ENCODE measurements at places on chromosomes 12 and 14. TPM values are rescaled to one million over a fixed set of nuclear protein-coding genes. Genes with fewer than 3 reads are reported as not detected.

DNA sequence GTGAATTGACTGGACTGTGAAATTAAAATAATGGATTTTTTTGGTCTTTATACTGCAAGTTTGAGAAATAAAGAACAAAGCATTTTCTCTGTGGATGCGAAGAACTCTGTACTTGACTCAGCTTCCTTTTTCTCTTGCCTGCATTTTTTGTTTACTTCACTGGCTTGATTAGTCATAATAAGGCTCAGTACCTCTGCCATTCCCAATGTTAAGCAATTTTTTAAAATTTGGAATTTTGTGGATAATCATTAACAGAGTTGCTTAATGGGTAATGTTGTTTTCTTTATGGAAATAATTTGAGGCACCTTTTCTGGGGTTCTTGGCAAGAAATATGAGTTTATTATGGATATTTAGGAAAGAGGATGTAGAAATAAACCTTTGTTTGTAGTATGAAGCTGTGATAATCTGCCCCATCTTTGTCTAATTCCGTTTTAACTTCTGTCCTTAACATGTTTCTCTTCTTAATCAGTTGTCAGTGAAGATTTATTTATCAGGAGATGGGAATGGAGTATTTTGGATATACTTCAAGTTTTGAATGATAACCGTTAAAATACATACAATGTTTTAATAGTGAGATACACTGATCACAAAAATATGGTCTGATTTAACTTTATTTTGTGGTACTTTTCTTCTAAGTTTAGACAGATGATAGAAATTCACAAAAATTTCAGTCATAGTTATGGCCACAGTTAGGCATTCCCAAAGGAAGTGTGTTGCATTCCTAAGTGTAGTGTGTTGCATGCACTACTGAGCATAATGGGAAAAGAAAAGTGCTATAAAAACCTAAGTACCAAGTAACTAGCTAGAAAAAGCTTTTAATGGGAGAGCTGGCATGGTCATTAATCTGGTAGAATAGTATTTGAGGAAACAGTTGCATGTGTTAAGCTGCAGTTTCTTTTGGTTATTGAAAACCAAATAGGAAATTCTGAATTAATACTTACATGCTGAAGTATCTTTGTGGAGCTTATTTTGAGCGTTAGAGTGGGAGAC lies 27.7 kb downstream of the WNK1 start:
- DNase-seq: no peak
- peak overlapping the region; percentile 4 for H3K4me3 ChIP-seq
- peaks cover 75% of the 10 kb centered on the region for H3K4me1 ChIP-seq
- H3K36me3 ChIP-seq: no peaks in the 10 kb centered on the region
- H3K27ac ChIP-seq: no peak overlapping the region
- no peaks in the 10 kb centered on the region for H3K27me3 ChIP-seq

GRCh38 chr12:26976687-26977086 lies 37.5 kb downstream of the TM7SF3 start:
- no peak overlapping the region for H3K27ac ChIP-seq
- peaks cover 3% of the 10 kb centered on the region for H3K4me1 ChIP-seq
- H3K36me3 ChIP-seq: peaks cover 14% of the 10 kb centered on the region
- H3K27me3 ChIP-seq: no peaks in the 10 kb centered on the region

GRCh38 chr12:63325757-63326156 lies 174.8 kb upstream of the AVPR1A start:
- H3K4me3 ChIP-seq: no peak overlapping the region
- no peak for DNase-seq
- H3K36me3 ChIP-seq: no peaks in the 10 kb centered on the region
- no peaks in the 10 kb centered on the region for H3K27me3 ChIP-seq

Gene CYP27B1
- total RNA-seq: not detected

DNA sequence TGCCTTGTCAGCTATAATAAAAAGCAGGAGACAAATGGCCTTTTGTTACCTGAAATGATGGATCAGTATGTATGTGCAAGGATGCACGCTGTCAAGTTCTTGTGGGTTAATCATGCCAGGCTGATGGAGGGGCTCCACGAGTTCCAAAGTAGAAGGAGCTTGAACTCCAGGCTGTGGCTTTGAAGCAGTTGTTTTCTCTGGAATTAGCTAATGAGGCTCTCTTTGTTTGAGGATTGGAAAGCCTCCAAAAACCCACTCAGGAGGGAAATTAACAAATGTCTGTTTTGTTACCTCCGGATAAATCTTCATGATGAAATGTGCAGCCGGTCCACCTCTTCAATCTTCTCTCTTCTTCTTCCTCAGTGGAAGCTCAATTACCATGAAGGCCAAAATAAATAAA lies 605.5 kb downstream of the DIO2 start:
- no peaks in the 10 kb centered on the region for H3K27me3 ChIP-seq
- DNase-seq: no peak
- H3K4me1 ChIP-seq: peaks cover 44% of the 10 kb centered on the region
- H3K27ac ChIP-seq: no peak overlapping the region
- H3K36me3 ChIP-seq: no peaks in the 10 kb centered on the region
- no peak overlapping the region for H3K4me3 ChIP-seq

Gene KRT74
- total RNA-seq: not detected

GRCh38 chr14:73049428-73049827 lies 8.9 kb upstream of the RBM25 start:
- no peaks in the 10 kb centered on the region for H3K27me3 ChIP-seq
- H3K36me3 ChIP-seq: no peaks in the 10 kb centered on the region
- H3K4me3 ChIP-seq: no peak overlapping the region

Gene TBX3
- 7.5 TPM for total RNA-seq

GRCh38 chr12:117072736-117073490 lies 26.3 kb downstream of the TESC start:
- no peaks in the 10 kb centered on the region for H3K4me1 ChIP-seq
- no peaks in the 10 kb centered on the region for H3K36me3 ChIP-seq
- H3K27me3 ChIP-seq: no peaks in the 10 kb centered on the region
- H3K27ac ChIP-seq: no peak overlapping the region
- no peak overlapping the region for H3K4me3 ChIP-seq

Gene FRMD6
- 35.7 TPM for total RNA-seq

DNA sequence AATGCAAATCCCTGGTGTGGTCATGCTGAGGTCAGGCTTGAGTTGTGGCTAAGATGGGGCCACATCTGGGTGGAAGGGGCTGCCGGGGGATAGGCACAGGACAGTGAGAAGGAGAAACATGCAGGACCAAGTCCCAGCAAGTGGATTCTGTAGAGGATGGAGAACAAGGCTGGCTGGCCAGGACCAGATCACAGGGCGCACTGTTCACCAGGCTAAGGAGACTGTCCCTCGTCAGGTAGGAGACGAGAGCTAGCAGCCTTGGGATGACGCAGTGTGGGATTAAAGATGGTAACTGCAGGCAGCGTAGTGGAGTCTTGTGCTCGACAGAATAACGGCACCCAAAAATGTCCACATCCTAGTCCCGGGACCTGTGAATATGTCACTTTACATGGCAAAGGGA lies 336.1 kb downstream of the BCL11B start:
- peaks cover 16% of the 10 kb centered on the region for H3K27me3 ChIP-seq
- no peak for DNase-seq
- H3K4me3 ChIP-seq: no peak overlapping the region
- no peaks in the 10 kb centered on the region for H3K36me3 ChIP-seq

Gene SYT10
- total RNA-seq: 0.40 TPM

DNA sequence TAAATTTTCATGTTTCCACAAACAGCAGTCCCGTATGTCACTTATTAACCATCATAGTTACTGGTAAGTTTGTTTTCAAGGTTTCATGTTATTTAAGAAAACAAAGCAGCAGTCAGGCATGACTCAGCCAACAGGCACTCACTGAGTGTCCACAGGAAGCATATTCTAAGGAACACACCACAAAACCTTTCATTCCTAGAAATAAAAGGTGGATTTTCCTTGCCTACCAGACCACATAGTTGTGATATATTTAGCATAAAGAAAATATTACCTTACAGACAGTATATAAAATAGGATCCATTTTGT lies 143.3 kb upstream of the AVPR1A start:
- no peak for DNase-seq
- H3K4me3 ChIP-seq: no peak overlapping the region
- H3K27me3 ChIP-seq: no peaks in the 10 kb centered on the region
- H3K36me3 ChIP-seq: no peaks in the 10 kb centered on the region

DNA sequence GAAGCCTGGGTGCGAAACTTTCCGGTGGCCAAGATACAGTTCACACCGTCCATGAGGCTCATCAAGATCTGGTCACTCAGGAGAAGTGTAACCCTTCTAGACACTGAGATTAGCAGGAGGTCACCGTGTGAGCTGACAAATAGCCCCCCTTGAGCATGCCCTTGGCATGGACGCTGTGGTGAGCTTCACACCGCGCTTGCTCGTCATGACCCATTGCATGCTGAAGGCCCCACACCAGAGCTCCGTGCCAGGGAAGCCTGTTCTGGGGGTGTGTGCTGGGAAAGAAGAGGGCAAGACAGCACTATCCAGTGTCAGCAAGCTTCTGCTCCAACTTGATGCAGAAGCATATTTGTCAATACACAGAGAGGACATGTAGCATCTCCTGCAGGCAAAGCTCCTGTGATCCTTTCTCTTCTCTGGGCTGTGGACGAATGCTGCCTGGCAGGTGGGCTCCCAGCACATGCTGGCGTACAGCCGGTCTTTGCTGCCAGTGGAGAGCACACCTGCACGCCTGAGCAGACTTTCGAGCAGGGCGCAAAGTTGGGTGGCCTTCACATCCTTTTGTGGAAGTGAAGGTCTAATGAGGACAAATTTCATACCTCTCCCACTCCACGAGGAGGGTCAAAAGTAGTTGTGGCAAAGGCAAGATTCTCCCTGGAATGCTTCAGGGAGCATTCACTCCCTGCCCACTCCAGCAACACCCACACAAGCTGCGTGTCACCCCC lies 126.9 kb upstream of the FKBP4 start:
- no peaks in the 10 kb centered on the region for H3K4me1 ChIP-seq
- no peak for DNase-seq
- no peak overlapping the region for H3K27ac ChIP-seq
- no peak overlapping the region for H3K4me3 ChIP-seq
- no peaks in the 10 kb centered on the region for H3K27me3 ChIP-seq

Gene BHLHE41
- 15.0 TPM for total RNA-seq

Gene AVPR1A
- total RNA-seq: 12.9 TPM

Gene TGFB3
- total RNA-seq: 47.1 TPM

Gene INHBC
- total RNA-seq: not detected

GRCh38 chr12:3604748-3605586 lies 114.0 kb downstream of the PRMT8 start:
- no peak overlapping the region for H3K4me3 ChIP-seq
- DNase-seq: no peak
- no peaks in the 10 kb centered on the region for H3K36me3 ChIP-seq
- H3K27ac ChIP-seq: no peak overlapping the region
- H3K27me3 ChIP-seq: peaks cover 29% of the 10 kb centered on the region

DNA sequence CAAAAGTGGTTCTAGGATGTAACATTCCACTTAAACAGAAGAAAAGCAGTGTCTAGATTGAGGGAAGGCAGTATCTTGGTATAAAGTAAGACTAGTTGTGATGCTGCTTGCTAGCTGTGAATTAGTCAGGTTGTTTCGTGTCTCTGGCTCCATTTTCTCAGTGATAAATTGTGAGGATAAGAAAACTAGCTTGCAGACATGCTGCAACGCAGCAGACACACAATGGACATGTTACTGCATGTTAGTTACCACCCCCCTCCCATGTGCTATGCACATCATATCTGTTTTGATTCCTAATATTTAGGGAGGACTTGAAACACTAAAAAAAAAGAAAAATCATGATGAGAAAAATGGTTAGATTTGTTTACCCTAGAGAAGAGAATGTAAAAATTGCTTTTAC lies 2.9 kb downstream of the CCNK start:
- no peak overlapping the region for H3K4me3 ChIP-seq
- DNase-seq: no peak
- H3K27me3 ChIP-seq: no peaks in the 10 kb centered on the region
- no peak overlapping the region for H3K27ac ChIP-seq
- H3K36me3 ChIP-seq: no peaks in the 10 kb centered on the region
- peaks cover 31% of the 10 kb centered on the region for H3K4me1 ChIP-seq

- no peaks in the 10 kb centered on the region for H3K4me1 ChIP-seq
- DNase-seq: no peak
- H3K36me3 ChIP-seq: no peaks in the 10 kb centered on the region
- H3K27ac ChIP-seq: no peak overlapping the region
Observed at GRCh38 chr12:90404071-90404470, 550.9 kb downstream of the CCER1 start.

DNA sequence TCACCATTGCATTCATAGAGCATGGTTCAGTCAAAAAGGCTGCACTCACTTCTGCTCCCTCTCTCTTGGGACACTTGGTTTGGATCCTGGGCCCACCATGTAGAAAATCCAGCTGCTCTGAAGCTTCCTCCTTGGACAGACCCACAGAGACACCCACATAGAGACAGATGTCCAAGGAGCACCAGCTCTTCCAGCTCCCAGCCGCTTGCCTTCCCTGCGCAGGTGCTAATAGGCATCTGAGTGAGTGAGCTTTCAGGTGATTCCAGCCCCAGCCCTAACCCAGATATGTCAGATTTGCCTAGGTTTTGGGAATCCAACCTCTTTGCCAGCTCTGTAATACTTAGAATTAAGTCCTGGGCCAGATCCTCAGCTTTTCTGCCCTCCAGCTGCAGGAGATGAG lies 38.6 kb downstream of the DLK1 start:
- H3K4me3 ChIP-seq: no peak overlapping the region
- no peak for DNase-seq
- no peak overlapping the region for H3K27ac ChIP-seq
- H3K36me3 ChIP-seq: no peaks in the 10 kb centered on the region

DNA sequence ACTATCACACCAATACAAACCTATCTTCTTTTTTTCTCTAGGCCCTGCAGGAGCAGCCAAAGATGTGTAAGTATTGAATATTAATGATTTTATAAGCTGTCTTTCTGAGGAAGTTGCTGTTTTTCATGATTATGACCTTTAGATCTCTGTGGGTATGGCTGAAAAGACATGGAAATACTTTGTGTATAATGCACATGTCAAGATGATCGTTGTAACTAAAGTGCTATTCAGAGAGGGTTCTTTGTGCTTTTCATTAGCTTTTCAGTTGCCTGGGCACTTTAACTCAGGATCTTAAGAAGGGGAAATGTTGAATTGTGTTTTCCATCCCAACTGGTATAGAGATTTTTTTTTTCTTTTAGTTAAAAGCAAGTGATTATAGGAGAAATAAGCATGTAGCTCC lies 18.1 kb downstream of the C12orf75 start:
- no peaks in the 10 kb centered on the region for H3K4me1 ChIP-seq
- H3K36me3 ChIP-seq: no peaks in the 10 kb centered on the region
- H3K4me3 ChIP-seq: no peak overlapping the region

- no peak overlapping the region for H3K27ac ChIP-seq
- no peak overlapping the region for H3K4me3 ChIP-seq
- H3K4me1 ChIP-seq: peaks cover 33% of the 10 kb centered on the region
- peaks cover 6% of the 10 kb centered on the region for H3K36me3 ChIP-seq
Observed at GRCh38 chr14:77580964-77581505, 35.4 kb downstream of the SPTLC2 start.

Gene TAS2R8
- total RNA-seq: not detected

DNA sequence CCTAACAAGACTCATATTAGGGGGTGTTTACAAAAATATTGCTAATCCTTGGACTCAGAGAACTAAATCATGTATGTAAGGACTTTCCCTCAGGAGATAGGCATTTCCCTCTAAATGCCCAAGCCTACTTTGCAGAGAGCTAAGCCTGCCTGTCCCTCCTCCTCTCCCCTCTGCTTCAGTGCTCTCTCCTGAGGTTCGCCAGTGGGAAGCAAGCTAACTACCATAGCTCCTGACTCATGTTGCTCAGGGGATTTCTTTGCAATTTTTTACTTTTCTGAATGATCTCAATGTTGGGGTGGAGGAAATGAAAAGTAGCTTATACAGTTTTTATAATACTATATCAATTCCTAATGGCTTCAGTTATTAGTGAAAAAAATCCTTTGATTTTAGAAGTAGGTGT lies 29.6 kb downstream of the IFT43 start:
- H3K4me1 ChIP-seq: peaks cover 27% of the 10 kb centered on the region
- H3K4me3 ChIP-seq: no peak overlapping the region
- no peak for DNase-seq
- peaks cover 21% of the 10 kb centered on the region for H3K36me3 ChIP-seq
